ENCODE measurements at places on chromosomes 2 and 18. TPM values are rescaled to one million over a fixed set of nuclear protein-coding genes. Genes with fewer than 3 reads are reported as not detected.

PXDN gene
- 30.9 TPM for total RNA-seq

FOXI3 gene
- total RNA-seq = not detected

UPP2 gene
- total RNA-seq = not detected

KRTCAP3 gene
- total RNA-seq = not detected

RUFY4 gene
- total RNA-seq = not detected

DNA sequence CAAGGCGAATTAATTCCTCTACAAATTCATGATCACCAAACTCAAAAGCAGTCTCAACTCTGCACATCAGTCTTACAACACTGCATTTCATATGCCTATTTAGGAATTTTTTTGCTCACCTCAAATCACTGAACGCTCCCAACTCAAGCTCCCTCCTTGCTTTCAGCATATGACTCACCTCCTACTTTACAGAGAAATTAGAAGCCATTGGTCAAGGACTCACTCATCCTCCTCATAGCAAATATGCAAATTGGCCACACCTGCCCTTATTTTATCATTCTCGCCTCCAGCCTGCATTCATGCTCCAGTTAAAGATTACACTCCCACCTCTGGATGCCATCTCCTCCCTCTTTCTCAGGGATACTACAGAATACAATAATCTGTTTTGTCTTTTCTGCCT, 148.8 kb downstream of the MBD2 start:
- H3K27me3 ChIP-seq = no peaks in the 10 kb centered on the region
- DNase-seq = no peak
- no peak overlapping the region for H3K4me3 ChIP-seq
- H3K27ac ChIP-seq = no peak overlapping the region
- no peaks in the 10 kb centered on the region for H3K4me1 ChIP-seq
- no peaks in the 10 kb centered on the region for H3K36me3 ChIP-seq

DNA sequence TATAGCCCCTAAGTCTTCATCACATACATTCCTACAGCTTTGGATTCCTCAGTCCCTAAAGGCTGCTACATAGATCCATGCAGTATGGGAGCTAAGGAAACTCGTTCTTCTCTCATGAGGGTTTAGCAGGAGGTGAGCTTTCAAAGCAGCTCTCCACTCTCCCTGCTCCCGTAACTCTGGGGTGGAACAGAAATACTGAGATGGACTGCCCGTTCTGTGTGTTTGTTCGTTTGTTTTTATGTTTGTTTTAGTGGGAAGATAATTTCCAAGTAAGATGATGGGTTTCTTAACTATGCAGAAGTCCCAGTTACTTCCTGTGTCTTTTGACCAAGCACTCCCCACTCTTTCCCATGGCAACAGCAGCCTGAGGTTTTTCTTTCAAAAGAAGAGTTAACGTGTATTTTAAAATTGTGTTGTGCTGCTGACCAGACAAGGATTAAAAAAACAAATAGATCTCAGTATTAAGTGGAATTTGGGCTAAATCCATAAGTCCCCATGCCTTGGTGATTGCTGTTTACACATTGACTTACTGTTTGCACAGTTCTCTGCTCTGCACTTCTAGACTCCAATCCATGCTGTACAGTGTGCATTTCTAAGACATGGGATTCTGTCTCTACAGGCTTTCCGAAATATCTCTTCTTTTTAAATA, 156.4 kb upstream of the SH3BP4 start:
- DNase-seq = no peak
- H3K4me3 ChIP-seq = no peak overlapping the region
- no peaks in the 10 kb centered on the region for H3K27me3 ChIP-seq
- H3K4me1 ChIP-seq = no peaks in the 10 kb centered on the region

DNA sequence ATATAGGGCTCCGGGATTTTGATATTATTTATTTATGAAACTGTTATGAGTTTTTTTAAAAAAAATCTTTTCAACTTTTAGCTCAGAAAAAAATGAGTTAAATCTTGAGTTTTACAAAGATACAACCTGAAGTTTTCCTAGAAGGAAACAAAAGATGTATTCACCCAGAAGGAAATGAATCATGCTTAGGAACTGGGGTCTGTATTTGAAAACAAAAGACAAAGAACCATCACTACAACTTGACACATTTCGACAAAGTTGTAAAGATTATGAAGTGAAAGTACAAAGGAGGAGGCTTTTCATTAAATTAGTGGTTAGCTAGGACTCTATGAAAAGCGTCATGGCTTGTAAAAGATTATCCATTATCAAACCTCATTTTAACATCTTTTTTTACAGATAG, 143.3 kb downstream of the PDE1A start:
- DNase-seq = no peak
- H3K36me3 ChIP-seq = no peaks in the 10 kb centered on the region
- no peak overlapping the region for H3K4me3 ChIP-seq
- no peaks in the 10 kb centered on the region for H3K4me1 ChIP-seq

Data from uterus (tissue), 4 donors.